Activated naive CD4-positive, alpha-beta T cell treated with anti-CD3 and anti-CD28 coated beads, Interleukin-2, amount 10 ng/mL, durations not matched to agents 7 days and 5 days (primary cell): ENCODE measurements at places on chromosomes 12 and 14.
A peak's percentile ranks its signal among the peaks of the same experiment; 100 is the strongest.

GRCh38 chr12:15253990-15254389, 32.8 kb upstream of the RERG start:
- no peak overlapping the region for H3K27ac ChIP-seq
- H3K4me1 ChIP-seq: no peaks in the 10 kb centered on the region
- DNase-seq: no peak

DNA sequence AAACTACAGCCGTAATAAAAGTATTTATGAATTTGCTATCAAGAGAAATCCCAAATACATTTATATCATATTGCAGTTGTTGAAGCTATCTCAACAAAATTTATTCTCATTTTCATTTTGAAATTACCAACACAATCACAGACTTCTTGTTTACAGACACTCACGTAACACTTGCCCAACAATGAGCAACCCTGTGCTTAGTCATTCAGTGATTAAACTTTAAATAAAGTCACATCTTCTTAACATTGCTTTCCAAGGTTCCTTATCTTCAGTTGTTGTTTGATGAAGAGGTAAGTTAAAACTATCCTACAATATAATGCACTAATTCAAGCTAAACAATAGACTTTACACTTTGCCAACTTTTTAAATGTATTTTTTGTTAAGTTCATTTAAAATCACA, 601.8 kb downstream of the SLC16A7 start:
- H3K36me3 ChIP-seq: no peaks in the 10 kb centered on the region
- H3K4me1 ChIP-seq: no peaks in the 10 kb centered on the region
- H3K27ac ChIP-seq: no peak overlapping the region
- DNase-seq: no peak
- no peaks in the 10 kb centered on the region for H3K27me3 ChIP-seq

DNA sequence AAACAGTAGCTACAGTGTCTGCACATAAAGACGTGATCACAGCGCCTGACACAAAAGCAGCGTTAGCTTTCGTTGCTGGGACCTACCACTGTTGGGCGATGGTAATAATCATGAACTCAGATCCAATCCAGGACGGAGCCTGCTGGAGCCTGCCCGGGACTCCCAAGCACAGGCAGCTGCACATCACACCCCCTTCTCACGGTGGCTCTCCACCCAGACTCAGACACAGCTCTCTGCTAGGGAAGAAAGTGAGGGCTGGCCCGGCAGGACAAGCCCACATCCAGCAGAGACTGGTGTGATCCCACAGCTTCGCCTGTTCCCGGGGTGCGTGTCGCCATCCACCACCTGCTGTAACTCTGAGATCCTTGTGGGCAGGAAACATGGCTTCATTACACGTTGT, 49.9 kb upstream of the FOXN3 start:
- no peak overlapping the region for H3K4me3 ChIP-seq
- H3K36me3 ChIP-seq: peaks cover 40% of the 10 kb centered on the region
- no peaks in the 10 kb centered on the region for H3K27me3 ChIP-seq
- H3K27ac ChIP-seq: no peak overlapping the region
- no peak for DNase-seq

DNA sequence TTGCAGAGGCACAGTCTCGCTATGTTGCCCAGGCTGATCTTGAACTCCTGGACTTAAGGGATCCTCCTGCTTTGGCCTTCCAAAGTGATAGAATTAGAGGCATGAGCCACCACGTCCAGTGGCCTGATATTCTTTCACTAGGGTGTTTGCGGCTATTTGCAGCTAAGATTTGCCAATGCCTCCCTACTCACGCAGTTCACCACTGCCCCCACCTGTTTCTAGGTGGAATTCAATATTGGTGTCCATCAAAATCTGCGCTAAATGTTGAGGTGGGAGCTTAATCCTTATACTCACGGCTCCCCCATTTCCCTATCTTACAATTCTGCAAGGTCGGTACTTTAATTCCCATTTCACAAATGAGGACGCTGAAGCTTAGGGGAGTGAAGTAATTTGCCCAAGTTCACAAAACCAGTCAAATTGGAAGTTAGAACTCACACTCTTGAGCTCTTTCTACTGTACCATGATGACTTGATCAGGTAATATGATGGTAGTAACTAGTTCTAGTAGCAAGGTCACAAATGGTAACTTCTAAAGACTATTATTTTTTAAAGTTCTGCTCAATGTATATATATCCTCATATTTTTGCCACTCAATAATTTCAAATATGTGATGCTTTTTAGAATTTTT, 22.1 kb upstream of the LRRC9 start:
- H3K27ac ChIP-seq: no peak overlapping the region
- H3K4me1 ChIP-seq: no peaks in the 10 kb centered on the region
- H3K4me3 ChIP-seq: no peak overlapping the region
- DNase-seq: no peak

DNA sequence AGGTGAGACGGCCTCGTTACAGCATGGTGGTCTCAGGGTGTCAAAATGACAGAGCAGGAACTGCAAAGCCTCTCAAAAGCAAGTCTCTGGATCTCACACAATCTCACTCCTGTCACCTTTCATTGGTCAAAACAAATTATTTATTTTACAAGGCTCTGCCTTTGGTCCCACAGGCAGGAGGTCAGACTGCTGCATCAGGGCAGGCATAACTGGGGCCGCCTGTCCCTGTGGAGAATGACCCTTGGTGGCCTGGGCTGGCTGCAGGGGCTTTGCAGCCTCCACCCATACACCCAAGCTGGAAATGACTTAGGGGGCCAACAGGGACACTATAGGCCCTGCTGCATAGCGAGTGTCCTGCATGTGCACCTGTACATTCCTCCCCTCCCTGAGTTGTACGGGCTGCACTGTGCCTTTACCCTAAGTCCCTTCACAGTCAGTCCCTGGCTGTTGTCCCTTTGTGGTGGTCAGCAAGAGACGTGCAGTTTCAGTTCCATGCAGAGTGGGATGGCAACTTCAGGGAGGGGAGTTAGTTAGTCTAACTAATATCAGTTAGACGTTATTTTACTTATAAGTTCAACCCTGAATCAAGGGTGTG, 28.1 kb downstream of the PEX5 start:
- DNase-seq: no peak
- no peak overlapping the region for H3K4me3 ChIP-seq
- H3K36me3 ChIP-seq: peaks cover 3% of the 10 kb centered on the region
- peaks cover 4% of the 10 kb centered on the region for H3K27me3 ChIP-seq
- H3K27ac ChIP-seq: no peak overlapping the region

- H3K36me3 ChIP-seq: peaks cover 2% of the 10 kb centered on the region
- H3K4me1 ChIP-seq: no peaks in the 10 kb centered on the region
- peaks cover 28% of the 10 kb centered on the region for H3K27me3 ChIP-seq
- H3K4me3 ChIP-seq: no peak overlapping the region
- no peak for DNase-seq
Measured at GRCh38 chr14:51806026-51807023, 54.1 kb upstream of the GNG2 start.

DNA sequence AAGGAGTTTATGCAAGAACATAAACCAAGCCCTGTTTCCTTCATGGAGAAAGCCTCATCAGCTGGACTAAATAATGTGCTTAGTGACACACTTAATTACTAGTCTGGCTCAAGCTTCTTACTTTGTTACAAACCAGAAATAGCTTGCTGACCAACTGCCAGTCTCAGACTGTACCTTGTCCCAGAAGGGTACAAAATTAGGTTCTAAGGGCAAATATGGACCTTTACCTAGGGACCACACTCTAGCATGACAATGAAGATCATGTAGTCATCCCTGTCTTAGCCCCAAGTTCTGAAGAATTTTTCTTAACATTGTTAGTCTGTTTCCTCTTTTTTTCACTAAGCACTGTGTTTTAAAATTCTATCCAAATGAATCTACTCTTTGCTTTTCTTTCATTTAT, 2.2 kb downstream of the AMN1 start:
- DNase-seq: no peak
- no peak overlapping the region for H3K27ac ChIP-seq
- peaks cover 43% of the 10 kb centered on the region for H3K4me1 ChIP-seq
- H3K27me3 ChIP-seq: peaks cover 4% of the 10 kb centered on the region
- H3K36me3 ChIP-seq: peaks cover 54% of the 10 kb centered on the region
- H3K4me3 ChIP-seq: no peak overlapping the region

- H3K27me3 ChIP-seq: no peaks in the 10 kb centered on the region
- DNase-seq: no peak
- H3K4me1 ChIP-seq: no peaks in the 10 kb centered on the region
- no peak within 1 kb of the TSS for H3K4me3 ChIP-seq
- H3K27ac ChIP-seq: no peak within 1 kb of the TSS
Measured at GRCh38 chr12:100473716-100474150, at the start of gene NR1H4. Gene NR1H4 (plus strand): TSS chr12:100473866. CDS start chr12:100493324, 19,458 bp downstream.

- H3K4me1 ChIP-seq: no peaks in the 10 kb centered on the region
- H3K4me3 ChIP-seq: no peak overlapping the region
- no peak overlapping the region for H3K27ac ChIP-seq
- no peaks in the 10 kb centered on the region for H3K27me3 ChIP-seq
- DNase-seq: no peak
Measured at GRCh38 chr14:87013583-87013982, 979.4 kb downstream of the GALC start.

GRCh38 chr14:88005050-88005481, at the start of gene GPR65:
Gene GPR65 (plus strand): TSS chr14:88005135. CDS start chr14:88010848, 5,713 bp downstream.
- peak within 1 kb of the TSS; percentile 90 for H3K4me3 ChIP-seq
- no peaks in the 10 kb centered on the region for H3K27me3 ChIP-seq
- H3K36me3 ChIP-seq: peaks cover 32% of the 10 kb centered on the region
- peak; percentile 49 for DNase-seq
- H3K4me1 ChIP-seq: peaks cover 54% of the 10 kb centered on the region
